Suppressor macrophage (primary cell): ENCODE measurements at places on chromosomes 6 and 20.

DNA sequence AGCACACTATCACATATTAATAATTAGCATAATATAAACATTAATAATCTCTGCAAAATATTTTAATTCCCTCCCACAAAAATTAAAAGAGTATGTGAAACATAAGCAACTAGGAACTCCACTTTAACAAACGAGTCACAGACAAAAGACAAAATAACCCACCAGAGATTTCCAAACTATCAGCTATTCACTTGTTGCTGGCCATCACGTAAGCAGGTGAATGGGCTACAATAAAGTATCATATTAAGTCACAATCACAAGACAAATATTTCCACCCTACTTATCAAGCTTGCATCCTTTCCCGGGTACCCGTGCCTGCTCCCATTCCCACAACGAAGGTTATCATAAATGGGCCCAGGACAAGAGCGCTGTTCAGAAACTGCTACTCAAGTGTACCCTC, 2.5 kb downstream of the HDAC2 start:
- DNase-seq = no peak

GRCh38 chr6:44056392-44057237, 70.6 kb downstream of the MRPL14 start:
- DNase-seq = no peak

GRCh38 chr6:111129013-111129412, 41.7 kb downstream of the SLC16A10 start:
- DNase-seq = no peak

DNA sequence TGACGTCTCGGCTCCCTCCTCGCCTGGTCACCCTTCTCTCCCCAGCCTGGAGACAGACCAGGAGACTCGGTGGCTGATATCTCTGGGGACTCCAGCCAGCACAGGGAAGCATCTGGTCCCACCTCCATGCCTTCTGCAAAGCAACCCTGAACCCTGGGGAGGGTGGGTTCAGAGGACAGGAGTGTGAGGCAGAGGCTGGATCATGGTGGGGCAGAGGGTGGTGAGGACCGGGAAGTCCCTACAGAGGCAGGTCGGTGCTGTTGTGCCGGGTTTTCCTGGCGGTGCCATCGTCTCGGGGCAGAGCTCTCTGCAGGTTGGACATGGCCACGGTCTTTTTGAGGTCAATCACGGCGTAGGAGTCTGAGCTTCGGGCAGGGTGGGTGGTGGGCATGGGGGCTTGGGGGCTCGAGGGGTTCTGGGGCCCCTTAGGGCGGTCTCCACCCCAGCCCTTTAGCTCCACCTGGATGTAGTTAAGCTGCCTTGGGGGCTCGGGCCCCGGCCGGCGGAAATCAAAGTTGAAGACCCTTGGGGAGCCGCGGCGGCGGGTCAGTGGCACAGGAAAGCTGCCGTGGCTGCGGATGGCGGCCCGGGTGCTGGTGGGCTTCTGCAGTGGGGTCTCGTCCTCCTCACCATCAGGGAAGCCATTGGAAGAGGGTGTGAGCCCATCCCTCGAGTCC, 9.2 kb downstream of the FRS3 start:
- no peak for DNase-seq

GRCh38 chr6:15246666-15247499, 1.0 kb downstream of the JARID2 start:
- DNase-seq = no peak
